ENCODE measurements at places on chromosomes 6 and 20.
A peak's percentile ranks its signal among the peaks of the same experiment; 100 is the strongest.

- DNase-seq = no peak
Observed at GRCh38 chr20:53706466-53707370, 113.1 kb upstream of the ZNF217 start.

- DNase-seq = no peak
Observed at GRCh38 chr6:105747823-105748405, 338.2 kb upstream of the PRDM1 start.

DNA sequence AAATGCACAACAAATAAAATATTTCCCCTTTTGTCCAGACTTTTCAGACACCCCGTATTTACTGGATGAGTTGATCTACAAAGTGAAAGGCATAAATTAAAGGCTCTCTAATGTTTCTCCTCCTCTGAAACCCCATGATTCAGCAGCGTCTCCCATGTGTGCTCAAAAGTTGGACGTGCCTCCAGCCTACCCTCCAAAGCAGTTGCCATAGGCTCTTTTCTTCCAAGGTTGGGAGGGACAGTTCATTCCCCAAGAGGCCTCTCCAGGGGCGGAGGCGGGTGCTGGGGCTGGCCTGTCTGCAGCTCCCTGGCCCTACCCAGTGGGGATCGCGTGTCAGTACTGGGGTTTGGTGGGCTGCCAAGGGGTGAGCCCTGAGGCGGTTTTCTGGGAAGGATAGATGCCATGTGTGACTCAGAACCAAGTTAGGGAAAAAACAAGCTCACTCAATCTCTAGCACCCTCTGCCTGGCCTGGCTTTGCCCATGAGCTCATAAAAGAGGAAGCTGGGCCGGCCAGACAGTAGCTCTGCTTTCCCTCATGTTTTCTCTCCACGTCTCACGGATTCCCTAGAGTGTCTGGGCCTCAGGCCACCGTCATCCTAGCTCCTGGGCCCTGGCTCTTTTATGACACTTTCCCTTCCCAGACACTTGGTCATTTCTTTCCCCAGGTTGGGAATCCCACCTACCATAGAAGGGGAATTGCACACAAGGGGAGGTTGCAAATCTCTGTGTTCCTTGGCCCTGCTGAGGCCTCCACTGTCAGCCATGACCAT is 8.0 kb upstream of the IER3 start:
- no peak for DNase-seq

DNA sequence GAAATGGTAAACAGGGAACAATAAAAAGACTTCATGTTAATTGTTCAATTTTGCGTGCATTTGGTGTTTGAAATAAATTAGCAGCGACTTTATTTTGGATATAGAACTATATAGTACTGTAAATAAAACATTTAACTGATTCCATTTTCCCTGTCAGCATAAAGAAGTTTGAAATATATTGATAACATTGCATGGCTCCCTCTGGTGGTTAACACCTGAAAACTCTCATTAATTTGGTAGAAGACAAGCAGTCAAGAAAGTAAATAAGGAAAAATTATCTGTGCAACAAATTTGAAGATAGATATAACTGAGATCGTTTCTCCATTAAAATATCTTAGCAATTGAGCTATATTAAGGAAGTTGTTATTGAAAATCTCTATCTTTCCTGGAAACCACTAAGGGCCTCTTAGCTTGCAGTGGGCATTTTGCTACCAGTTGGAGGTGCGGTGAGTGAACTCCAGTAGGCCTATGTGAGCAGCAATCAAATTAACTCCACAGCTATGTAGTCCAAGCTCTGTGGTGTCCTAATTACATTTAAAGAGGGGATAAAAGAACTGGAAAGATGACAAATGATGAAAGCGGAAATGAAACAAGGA is 435.7 kb upstream of the FKBP1C start:
- no peak for DNase-seq

DNA sequence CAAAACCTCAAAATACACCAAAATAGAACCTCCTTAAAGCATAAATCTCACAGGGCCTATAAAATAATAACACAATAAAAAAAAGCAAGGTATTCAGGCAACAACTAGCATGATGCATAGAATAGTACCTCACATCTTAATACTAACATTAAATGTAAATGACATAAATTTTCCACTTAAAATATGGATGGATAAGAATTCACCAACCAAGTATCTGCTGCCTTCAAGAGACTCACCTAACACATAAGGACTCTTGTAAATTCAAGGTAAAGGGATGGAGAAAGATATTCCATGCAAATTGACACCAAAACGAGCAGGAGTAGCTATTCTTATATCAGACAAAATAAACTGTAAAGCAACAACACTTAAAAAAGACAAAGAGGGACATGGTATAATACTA is 52.2 kb downstream of the PERP start:
- no peak for DNase-seq

DNA sequence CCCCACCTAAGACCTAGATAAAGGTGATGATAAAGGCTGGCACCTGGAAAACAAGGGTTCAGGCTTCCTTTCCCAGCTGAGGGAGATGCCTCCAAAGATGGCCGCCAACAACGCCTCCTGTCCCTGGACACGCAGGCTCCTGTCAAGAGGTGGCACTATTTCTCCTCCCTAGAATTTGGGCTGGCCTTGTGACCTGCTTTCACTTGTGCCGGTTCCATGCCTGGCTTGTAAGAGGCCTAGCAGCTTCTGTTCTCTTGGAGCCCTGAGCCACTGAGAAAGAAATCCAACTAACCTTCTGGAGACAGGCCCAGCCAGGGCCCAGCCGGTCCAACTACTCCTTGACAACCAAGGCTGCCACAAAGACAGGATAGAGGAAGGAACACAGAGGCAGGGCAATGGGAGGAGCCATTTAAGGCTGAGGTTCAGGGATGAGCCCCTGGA is 60.2 kb upstream of the RALY start:
- DNase-seq = peak; percentile 8

- DNase-seq = no peak
Observed at GRCh38 chr6:104843229-104843628, 16.5 kb downstream of the HACE1 start.

GRCh38 chr6:148332088-148332487 is 10.6 kb upstream of the SASH1 start:
- DNase-seq = no peak

GRCh38 chr20:10842116-10842515 is 168.3 kb upstream of the JAG1 start:
- DNase-seq = no peak

DNA sequence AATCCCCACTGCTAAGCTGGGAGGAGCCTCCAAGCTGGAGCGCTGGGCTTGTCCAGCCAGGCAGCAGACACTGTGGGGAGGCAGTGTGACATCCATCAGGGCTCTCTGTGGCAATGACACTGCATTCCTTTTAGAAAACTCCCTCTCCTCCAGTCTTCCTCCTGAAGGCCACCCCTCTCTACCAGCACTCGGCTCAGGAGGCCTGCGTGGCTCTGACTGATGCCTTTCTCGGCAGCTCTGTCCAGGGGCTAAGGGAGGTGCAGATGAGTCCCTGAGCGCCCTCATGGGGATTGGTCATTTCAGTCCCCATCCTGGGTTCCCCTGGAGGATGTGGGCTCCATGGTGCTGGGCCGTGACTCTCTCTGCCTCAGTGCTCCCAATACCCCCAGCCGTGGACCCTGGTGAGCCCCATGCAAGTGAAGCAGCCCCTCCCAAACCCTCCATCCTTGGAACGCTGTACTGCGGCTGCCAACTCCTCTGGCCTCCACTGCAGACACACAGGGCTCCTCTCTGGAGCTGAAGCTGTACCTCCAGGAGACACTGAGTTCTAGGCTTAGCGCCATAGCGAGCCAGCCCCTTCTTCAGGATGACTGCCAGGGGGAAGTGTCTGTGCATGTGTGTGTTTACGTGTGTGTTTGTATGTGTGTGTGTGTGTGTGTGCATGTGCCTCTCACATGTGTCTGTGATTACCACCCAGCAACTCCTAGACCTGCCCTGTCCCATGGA is 209.6 kb downstream of the ERMARD start:
- no peak for DNase-seq

DNA sequence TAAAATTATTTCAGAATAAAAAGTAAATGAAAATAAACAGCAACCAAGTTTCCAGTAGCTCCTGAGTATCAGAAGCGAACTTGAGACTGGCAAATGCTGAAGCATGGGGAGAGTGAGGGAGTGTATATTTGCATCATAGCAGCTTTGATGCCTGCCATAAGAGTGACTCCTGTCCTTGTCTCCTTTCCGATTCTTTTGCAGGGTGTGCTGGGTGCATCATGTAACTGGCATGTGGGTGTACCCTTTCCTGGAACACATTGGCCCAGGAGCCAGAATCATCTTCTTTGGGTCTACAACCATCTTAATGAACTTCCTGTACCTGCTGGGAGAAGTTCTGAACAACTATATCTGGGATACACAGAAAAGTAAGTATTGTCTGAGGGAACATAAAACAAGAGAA is 117.4 kb downstream of the ADAT2 start:
- no peak for DNase-seq

DNA sequence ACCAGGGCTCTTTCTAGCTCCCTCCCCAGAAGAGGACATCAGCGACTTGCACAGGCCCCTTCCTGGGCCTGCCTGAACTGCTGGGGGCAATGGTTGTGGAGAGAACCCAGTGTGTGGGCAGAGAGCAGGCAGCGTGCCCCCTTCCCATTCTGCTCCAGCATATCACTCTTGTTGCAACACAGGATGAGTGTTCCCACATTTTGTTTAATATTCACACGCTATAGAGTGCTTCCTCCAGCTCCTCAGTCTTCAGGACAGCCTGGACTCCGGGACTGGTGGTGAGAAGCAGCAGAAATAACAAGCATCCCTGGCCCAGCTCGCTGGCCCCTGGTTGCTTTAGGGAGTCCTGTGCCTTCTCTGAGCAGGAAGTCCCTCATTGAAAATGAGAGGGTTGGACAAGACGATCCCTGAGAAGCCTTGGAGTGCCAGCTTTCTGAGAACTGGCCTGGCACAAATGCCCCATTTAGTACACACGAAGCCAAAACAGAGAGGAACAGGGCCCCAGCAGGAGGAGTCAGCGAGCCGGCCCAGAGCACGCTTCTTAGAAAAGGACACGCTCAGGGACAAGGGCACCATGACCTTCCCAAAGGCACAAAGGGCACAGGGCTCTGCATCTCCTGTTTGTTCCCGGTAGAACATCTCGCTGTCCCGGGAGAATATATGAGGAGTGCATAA is 84.2 kb upstream of the FOXC1 start:
- no peak for DNase-seq

DNA sequence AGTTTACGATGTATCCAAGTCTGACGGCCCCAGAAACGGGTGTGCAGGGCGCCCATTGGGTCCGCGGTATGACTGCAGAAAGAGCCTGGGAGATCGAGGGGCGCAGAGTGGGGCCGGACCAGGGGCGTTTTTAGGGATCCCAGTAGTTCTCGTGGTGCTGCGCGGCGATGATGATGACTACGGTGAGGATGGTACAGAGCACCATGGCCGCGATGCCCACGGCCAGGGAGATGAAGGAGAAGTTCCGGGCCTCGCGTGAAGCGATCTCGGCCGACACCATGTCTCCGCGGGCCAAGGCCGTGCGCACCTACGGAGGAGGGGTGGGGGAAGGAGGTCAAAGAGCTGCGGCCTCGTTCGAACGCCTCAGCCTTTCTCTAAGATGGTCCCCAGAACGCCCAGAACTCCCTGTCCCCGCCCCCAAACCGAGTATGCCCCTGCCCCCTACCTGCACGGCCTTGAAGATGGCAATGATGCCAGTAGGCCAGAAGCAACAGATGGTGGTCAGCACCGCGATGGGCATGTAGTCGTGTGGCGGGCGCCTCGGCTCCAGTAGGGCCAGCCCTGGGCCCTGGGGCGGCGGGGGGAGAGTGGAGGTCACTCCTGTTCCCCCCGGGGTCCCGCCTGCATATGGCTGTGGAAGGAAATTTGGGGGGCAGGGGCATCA is 2.5 kb downstream of the PRRT1 start:
- DNase-seq = no peak

DNA sequence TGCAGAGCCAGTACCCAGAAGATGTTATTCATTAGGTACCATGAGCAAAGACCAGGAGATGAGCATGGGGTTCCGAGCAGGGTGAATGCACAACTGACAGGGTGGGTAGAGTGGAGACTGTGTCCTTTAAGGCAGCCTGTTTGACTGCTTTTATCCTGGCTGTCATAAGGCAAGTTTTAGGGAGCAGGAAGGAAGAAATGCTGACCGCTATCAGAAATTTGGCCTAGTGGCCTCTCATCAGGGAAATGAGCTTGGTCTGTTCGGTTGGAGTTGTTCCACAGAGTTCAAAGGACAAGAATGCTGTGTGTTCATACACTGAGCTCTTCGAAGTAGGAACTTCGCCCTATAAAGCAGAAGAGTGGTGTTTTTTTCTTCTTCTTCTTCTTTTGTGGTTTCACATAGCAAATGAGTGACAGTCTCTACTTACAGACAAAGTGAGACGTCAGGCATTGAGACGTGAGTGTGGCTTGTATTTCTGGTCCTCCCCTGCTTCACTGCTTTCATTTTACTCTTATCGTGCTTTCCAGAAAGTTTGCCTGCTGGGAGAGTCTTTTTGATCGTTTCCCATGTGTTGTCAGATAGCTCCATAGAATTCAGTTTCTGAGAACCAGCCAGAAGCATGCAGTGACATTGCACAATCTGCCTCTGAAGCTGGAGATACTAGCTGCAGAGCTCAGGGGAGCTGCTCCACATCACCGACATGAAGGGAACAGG is at the start of gene CASS4:
Gene CASS4, plus strand, starts transcription at position 502 of the 714 bp plus-strand sequence. Its CDS starts 199 bp downstream, at position 701.
- DNase-seq = no peak

DNA sequence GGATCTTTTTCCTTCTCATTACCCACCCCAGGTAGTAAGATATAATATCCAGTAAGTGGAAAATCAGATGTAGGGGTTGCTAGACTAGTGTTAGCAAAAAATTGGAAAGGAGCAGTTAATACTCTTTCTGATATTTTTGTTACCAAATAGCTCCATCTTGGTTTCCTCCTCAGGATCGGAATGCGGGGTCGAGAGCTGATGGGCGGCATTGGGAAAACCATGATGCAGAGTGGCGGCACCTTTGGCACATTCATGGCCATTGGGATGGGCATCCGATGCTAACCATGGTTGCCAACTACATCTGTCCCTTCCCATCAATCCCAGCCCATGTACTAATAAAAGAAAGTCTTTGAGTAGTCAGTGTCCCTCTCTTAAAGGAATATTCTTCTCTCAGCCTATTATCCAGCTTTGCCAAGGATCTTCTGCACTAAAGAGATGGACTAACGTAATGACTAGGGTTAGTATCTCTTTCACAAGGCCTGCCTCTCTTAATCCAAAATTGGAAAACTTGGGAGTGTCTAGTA is 1.5 kb downstream of the ROMO1 start:
- DNase-seq = no peak

GRCh38 chr20:3461911-3462677 is 8.7 kb upstream of the ATRN start:
- DNase-seq = no peak

DNA sequence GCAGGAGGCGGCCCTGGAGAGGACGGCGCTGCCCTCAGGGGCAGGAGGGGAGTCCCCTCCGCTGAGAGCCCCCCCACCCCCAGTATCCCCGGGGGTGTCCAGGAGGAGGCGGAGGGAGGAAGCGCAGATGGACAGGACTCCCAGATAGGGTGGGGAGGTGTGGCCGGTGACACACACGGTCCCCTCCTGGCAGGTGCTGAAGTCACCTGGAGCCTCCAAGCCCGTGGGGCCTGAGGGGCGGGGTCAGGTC is 1.4 kb downstream of the STMN3 start:
- DNase-seq = no peak

DNA sequence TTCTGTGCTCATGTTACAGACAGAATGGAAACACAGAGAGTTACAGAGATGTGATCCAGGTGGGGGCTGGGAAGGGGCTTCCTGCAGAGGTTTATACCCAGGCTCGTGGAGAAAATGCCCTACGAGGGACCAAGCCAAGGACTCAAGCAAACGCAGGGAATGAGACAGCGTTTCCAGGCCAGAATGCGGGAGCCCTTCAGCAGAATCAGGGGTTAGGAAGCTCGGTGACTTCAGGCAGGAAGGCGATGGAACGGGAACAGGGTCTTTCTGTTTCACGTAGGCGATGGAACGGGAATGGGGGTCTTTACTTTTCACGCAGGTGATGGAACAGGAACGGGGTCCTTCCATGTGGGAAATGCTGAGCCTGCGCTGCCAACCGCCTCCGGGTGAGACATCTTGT is 82.6 kb downstream of the THBS2 start:
- no peak for DNase-seq

All from activated CD8-positive, alpha-beta memory T cell treated with anti-CD3 and anti-CD28 coated beads for 48 hours (primary cell).